ENCODE measurements at places on chromosomes 3 and 15. TPM values are rescaled to one million over a fixed set of nuclear protein-coding genes. Genes with fewer than 3 reads are reported as not detected.

Gene SMCO1
- not detected for total RNA-seq

Gene TRIM42
- total RNA-seq: not detected

Gene CAND2
- total RNA-seq: 3.5 TPM

Gene SLC28A2
- not detected for total RNA-seq

Gene CCR8
- total RNA-seq: 1.3 TPM

Gene NOX5
- total RNA-seq: not detected

Gene CHRNA5
- total RNA-seq: 0.25 TPM

Gene ZNF860
- not detected for total RNA-seq

Gene FBXW12
- not detected for total RNA-seq

DNA sequence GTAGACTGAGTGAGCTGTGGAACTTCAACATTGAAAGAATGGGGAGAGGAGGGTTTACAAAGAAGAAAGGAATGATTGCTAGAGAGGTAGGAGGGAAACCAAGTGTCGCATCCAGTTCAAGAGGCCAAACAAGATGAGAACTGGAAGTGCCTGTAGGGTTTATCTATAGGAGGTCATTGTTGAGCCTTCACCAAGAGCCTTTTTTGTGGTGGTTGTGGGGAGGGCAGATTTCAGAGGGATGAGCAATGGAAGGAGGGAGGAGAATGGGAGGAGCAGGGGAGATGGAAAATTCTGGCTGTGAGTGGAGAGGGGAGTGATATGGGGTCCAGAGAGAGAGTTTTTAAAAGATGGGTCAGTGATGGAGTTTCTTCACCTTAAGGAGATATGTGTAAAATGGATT is 8.5 kb downstream of the PDIA5 start:
- no peak for DNase-seq
- no peaks in the 10 kb centered on the region for H3K4me1 ChIP-seq
- H3K36me3 ChIP-seq: no peaks in the 10 kb centered on the region

- H3K4me1 ChIP-seq: no peaks in the 10 kb centered on the region
- H3K27ac ChIP-seq: no peak overlapping the region
- peaks cover 4% of the 10 kb centered on the region for H3K27me3 ChIP-seq
- DNase-seq: no peak
These were observed 294.2 kb upstream of the THBS1 start for GRCh38 chr15:39286706-39287105.

GRCh38 chr15:70569091-70569713 is 194.2 kb downstream of the UACA start:
- H3K27me3 ChIP-seq: no peaks in the 10 kb centered on the region
- H3K4me1 ChIP-seq: no peaks in the 10 kb centered on the region
- no peak overlapping the region for H3K27ac ChIP-seq
- H3K36me3 ChIP-seq: no peaks in the 10 kb centered on the region

DNA sequence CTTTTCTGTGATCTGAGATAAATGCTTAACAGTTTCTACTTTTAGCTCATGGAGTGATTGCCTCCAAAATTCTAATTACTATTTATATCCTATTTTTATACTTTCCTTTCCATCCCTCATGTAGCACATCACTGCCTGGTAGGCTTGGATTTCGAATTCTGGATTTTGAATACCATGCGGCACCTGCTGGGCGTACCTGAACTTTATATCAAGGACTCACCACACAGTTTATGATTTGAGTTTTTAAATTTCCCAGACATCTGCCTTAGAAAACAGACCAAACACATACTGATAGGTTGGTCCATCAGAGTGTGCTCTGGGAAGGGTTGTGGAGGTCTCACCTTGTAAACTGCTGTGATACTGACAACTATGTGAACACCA is 6.4 kb downstream of the TRAK1 start:
- DNase-seq: no peak
- no peak overlapping the region for H3K4me3 ChIP-seq
- H3K36me3 ChIP-seq: no peaks in the 10 kb centered on the region
- peaks cover 3% of the 10 kb centered on the region for H3K4me1 ChIP-seq

DNA sequence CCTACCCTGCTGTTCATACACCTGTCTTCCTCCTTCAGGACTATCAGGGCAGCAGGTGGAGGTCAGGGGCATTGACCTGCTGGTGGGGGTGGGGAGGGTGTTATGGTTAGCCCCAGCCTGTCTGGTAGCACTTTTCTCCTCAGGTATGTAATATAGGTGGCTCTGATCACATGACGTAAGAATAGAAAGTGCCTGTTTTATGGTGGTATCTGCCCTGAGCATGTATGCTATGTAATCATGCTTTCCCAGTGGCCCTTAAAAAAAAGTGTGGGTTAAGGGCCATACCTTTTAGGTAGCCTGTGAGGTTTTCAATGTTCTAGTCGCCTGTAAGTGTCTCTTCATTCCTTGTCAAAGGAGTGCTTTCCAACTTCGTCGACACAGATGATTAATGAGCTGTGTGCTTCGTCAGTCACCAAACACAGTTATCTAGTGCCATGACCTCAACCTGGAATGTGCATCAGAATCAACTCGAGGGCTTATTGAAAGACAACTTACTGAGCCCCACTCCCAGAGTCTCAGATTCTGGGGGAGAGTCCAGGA is 86.3 kb downstream of the KLHL25 start:
- H3K4me1 ChIP-seq: peaks cover 51% of the 10 kb centered on the region
- peaks cover 59% of the 10 kb centered on the region for H3K36me3 ChIP-seq

DNA sequence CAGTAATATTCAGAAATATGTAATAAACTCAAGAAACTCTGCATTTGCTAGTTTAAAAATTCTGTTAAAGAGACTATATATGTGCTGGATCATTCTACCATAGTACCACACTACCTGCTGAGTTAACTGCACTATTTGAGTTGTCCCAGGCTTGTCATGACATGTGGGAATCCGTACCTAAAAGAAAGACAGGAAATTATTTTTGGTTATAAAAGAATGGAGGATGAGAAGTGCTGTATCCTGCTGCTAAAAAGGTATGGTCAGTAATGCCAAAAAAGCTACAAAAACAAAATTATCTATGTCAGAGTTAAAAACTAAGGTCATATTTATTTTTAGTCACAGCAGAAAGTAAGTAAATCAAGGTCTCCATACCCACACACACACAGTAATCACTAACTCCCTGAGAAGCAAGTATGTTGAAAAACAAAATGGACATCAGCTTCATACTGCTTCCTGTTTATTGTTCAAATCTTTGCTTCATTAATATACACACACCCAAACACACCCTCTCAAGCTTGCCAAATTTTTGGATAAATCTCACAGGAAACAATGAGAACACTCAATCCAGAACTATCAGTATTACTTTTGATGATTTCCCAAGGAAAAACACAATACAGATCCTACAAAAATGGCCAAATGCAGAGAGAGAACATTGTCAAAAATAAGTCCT is 33.7 kb downstream of the DENND6A start:
- H3K4me3 ChIP-seq: no peak overlapping the region
- H3K36me3 ChIP-seq: peaks cover 65% of the 10 kb centered on the region
- DNase-seq: no peak
- no peaks in the 10 kb centered on the region for H3K4me1 ChIP-seq
- H3K27me3 ChIP-seq: no peaks in the 10 kb centered on the region

GRCh38 chr3:110859336-110859735 is 212.3 kb upstream of the NECTIN3 start:
- no peaks in the 10 kb centered on the region for H3K4me1 ChIP-seq
- H3K36me3 ChIP-seq: no peaks in the 10 kb centered on the region
- DNase-seq: no peak
- no peak overlapping the region for H3K27ac ChIP-seq
- H3K27me3 ChIP-seq: no peaks in the 10 kb centered on the region

DNA sequence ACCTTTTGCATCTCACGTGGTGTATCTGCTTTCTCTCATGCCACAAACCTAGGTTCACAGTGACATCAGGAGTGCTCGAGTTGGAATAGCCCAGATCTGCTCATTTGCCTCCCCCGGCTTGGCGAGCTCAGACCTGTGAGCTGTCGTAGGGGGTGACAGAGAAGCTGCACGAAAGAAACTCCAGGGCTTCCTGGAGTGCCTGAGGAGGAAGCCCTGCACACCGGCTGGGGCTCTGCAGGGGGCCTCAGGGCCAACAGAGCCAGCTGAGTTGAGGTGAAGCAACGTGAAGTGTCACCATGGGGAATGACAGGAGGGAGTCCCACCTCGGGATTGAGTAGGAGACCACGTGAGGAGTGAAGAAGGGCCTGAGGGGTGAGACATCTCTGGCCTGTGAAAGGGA is 62.5 kb downstream of the RPN1 start:
- H3K4me1 ChIP-seq: peaks cover 3% of the 10 kb centered on the region
- H3K27me3 ChIP-seq: peaks cover 2% of the 10 kb centered on the region
- H3K4me3 ChIP-seq: no peak overlapping the region
- no peak for DNase-seq
- no peak overlapping the region for H3K27ac ChIP-seq
